ENCODE measurements at places on chromosomes 7 and 10.

- no peak for DNase-seq
Measured at GRCh38 chr7:27179030-27179429, 4.9 kb upstream of the HOXA10 start.

GRCh38 chr10:118033905-118034304, 12.8 kb downstream of the RAB11FIP2 start:
- DNase-seq: no peak

- no peak for DNase-seq
Measured at GRCh38 chr7:28272461-28272877, 91.9 kb upstream of the JAZF1 start.

GRCh38 chr7:94577357-94577756, 67.7 kb downstream of the CASD1 start:
- DNase-seq: no peak

- DNase-seq: no peak
Measured at GRCh38 chr10:59708816-59709394, 745 bp downstream of the SLC16A9 start.

DNA sequence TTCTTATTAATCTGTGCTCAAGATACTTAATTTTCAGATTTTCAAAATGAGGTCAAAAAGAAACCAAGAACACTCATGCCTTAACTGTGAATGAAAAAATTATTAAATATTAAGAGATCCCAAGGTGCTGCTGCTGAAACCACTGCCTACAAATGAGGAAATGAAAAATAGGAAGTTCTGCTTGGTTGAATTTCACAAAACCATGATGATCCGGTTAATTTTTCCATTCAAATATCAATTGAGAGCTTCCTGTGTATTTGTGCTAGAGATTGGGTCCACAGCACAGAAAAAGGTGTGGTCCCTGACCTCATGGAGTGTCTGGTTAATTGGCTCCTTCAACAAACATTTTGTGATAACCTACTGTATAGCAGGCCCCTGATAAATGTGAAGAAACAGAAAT, 132.7 kb upstream of the YAE1 start:
- no peak for DNase-seq

- DNase-seq: no peak
Measured at GRCh38 chr7:149724661-149725425, 48.5 kb downstream of the ZNF467 start.

- no peak for DNase-seq
Measured at GRCh38 chr10:28997734-28998133, 291.1 kb upstream of the LYZL1 start.

DNA sequence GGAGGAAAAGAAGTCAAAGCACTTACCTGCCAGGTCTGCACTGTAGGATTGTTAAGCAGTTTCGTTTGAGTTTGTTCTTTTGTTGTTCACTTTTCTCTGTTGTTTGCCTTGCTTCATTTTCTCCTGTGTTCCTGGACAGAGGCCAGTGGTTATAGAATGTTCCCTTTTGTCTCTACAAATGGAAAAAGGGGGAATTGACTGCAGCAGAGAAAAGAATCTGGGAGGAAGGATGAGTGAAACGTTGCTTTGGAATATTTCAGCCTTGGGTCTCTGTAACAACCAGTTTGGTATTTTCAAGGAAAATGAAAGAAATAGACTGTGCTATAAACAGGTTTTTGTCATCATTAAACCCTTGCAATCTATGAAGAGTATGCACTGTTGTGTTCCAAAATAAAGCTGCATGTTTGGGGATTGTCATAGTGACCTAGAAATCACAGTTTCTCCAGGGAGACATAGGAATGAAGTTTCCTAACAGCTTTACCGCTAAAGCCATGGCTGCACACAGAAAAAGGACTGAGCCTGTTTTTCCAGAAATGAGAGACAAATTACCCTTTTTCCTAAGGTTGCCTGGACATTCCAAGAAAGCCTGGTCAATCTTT, 60.8 kb upstream of the HABP2 start:
- no peak for DNase-seq

GRCh38 chr7:67916571-67917436, 920.2 kb downstream of the TYW1 start:
- no peak for DNase-seq

DNA sequence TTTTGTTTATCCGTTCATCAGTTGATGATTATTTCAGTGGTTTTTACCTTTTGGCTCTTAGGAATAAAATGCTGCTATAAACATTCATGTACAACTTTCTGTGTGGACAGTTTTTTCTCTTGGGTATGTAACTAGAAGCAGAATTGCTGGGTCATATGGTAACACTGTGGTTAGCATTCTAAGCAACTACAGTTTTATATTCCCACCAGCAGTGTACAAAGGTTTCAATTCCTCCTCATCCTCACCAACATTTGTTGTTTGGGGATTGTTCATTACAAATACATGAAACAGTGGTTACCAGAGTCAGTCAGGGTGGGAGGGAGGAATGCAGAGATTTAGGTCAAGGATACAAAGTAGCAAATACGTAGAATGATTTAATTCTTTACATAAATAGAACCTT, 97.0 kb downstream of the NPSR1 start:
- DNase-seq: no peak

- DNase-seq: no peak
Measured at GRCh38 chr10:105243381-105243780, 602.3 kb downstream of the SORCS3 start.

- DNase-seq: no peak
Measured at GRCh38 chr7:66921918-66922486, 977 bp downstream of the TMEM248 start.

- DNase-seq: no peak
Measured at GRCh38 chr7:48004638-48005037, 24.3 kb downstream of the SUN3 start.

- DNase-seq: no peak
Measured at GRCh38 chr10:71218046-71218650, 5.8 kb downstream of the UNC5B start.

DNA sequence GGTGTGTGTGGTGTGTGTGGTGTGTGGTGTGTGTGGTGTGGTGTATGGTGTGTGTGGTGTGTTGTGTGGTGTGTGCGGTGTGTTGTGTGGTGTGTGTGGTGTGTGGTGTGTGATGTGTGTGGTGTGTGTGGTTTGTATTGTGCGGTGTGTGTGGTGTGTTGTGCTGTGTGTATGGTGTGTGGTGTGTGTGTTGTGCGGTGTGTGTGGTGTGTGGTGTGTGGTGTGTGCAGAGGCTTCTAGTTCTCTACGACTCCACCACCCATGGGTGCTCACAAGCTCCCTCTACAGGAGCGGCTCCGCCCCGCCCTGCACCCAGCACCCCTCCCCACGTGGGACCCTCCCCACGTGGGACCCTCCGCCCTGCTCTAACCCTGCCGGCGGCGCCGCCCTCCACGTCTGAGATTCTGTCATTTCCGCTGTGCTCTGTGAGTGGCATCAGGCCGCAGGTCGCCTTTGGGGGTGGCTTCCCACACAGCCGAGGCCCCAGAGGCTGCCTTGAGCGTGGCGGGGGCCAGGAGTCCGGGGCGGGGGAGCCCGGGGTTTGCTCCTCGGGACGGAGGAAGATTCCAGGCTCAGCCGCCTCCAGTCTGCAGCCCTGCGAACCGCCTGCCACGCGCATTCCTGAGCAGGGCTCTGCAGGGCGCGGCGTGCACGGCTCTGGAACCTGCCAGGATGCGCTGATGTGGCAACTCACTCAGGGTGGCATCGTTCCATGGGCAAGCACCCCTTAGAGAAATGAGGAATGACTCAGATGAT, 37.0 kb upstream of the DNAJB6 start:
- no peak for DNase-seq

DNA sequence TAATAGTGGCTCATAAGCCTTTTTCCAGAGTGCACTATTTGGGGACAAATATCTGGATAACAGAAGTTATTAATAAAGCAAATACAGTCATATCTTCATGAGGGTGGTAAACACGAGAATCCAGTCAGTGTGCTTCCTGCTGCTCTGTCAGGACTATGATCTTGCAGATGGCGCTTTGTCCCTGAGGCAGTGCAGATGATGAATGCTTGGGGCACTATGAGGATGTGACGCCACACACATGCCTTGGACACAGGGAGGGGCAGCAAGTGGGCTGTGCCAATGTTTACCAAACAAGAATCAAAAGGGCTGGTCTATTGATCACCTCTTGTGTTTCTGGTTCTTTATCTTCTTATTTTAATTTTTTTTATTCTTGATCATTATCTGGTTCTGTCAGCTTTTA, 79.8 kb downstream of the GAD2 start:
- no peak for DNase-seq

DNA sequence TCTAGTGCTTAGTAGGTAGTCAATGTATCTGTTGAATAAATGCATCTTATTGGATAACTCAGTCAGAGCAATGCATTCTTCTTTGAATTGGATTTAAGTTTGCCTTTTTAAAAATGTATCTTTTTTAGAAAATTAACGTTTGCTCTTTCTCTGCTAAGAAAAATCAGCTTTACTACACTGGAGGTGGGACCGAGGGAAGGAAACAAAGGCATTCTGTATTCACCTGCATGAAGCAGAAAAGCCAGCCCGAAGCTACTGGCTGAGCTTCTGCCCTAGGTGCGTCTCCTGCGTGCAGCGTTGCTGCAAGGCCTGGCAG, 22.2 kb upstream of the ITGB1 start:
- no peak for DNase-seq

DNA sequence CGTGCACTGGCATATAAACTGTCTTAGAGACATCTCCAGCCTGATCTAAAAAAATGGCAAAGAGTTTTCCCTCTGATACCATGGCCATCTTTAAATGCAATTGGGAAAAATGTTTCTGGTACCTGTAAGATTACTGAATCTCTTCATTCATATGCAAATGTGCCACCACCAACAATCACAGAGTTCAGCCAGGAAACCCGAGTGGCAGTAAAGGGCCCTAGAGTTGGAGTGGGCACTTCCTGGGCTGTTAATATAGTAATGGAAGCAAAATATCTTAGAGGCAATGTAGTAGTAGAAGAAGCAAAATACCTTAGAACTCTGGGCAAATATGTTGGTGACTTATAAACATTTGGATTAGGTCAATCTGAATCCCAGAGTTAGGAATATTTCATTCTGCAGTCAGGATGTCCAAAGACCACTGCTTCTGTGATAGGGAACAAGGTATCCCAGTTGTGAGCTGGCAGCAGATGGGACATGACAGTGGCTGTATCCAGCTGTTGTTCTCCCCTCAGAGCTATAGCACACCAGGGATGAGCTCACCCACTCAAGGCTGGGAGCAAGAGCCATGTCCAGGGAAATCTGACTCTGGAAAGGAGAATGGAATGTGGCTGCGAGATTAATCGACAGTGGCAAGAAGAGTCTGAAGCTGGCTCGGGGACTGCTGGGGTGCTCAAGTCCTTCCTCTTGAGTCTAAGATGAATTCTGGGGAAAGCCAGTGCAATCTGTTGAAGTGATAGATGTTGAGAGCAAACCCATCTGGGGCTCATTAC, 332.1 kb downstream of the PHTF2 start:
- DNase-seq: no peak

DNA sequence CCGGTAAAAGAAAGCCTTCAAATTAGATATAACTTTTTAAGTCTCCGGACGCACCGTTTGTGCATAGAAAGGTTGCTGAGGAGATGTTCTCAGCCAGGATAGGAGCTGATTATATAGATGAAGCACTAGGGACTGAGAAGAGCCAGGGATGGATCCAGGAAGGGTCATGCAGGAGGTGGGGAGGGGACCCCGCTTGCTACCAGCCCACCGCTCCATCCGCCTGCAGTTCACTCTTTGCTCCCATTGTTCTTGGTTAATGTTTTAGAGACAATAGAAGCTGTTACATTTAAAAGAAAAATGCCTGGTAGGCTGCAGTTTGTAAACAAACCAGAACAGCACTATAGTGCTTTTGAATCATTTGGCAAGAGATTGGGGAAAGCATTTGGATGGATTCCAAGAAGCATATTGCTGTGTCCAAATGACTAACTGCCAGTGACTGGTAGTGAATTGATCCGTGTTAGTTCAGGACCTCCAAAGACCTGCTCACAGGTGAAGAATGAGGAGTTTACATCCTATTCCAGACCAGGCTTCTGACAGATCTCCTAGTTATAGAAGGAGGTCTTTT, 175.9 kb upstream of the TAC1 start:
- no peak for DNase-seq

DNA sequence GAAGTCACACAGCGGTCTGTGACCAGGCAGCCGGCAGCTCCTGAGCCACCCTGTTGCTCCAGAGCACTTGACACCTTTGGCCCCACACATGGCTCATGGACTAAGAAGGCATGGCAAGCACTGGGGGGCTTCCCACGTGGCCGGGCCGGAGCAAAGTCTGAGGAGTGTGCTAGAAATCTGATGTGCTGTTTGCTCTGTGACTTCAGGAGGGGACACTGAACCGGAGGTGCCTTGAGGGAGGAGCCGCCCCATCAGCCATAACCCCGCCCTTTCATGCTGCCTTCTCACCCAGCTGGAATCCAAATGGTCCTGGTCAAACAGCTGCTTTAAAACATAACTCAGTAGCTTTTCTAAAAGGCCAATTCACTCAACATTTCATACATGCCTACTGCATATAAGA, 33.5 kb downstream of the PROSER2 start:
- no peak for DNase-seq

GRCh38 chr10:101116754-101117153, 14.3 kb upstream of the TLX1 start:
- DNase-seq: no peak

DNA sequence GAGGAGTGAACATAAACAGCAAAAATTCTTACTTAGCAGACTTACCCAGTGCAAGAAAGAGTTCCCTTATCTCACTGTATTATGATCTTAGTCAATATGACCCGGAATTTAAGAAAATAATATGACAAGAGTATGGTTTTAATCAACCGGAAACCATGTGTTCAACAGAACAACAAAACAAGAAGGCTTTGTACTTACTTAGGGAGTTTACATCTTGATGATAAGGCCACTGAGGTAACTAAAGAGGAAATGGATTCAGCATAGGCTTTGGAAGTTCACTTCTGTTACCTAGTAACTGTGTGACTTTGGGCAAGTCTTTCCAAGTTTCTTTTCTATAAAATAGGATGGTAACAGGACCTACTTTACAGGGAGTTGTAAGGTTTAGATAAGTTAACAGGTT, 7.4 kb upstream of the FAS start:
- no peak for DNase-seq

DNA sequence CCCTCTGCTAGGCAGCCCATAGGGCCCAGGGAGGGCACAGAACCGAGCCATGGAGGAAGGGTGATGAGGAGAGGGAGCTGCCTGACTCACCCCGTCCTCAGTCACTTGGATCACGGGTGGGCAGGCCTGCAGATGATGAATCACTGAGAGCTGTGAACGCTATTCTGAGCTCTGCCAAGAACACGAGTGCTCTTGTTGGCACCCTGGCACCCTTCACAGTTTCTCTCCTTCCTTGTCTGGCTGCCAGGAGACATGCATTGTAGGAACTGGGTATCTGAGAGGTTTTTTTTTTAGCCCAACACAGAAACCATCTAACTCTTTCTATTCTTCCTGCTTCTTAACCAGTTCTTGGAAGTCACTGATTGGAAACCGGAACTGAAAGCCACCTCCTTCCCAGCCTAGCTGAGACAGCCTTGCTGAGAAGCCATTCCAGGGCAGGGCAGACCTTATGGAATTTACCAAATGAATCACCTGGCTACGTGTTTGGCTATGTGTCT, 82.1 kb downstream of the SLC37A3 start:
- DNase-seq: no peak

DNA sequence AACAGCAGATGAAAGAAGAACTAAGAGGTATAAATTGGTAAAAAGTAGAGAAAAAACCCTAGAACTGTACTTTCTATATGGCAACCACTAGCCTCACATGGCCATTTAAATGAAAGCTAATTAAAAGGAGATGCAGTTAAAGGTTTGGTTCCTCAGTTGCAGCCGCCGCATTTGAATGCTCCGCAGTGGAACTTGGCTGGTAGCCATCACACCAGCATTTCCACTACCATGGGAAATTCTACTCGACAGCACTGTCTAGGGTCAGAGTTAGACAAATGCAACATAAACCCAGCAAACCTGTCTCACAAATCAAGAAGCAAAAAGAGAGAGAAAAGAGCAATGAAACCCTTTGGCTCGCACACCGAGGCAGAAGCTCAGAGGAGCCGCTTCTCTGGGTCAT, 29.7 kb downstream of the VIPR2 start:
- DNase-seq: no peak
